ENCODE measurements at places on chromosomes 1 and 21.

GRCh38 chr1:7300893-7301663, 470.0 kb upstream of the VAMP3 start:
- no peak for DNase-seq

GRCh38 chr1:25774921-25775771, 24.8 kb upstream of the SELENON start:
- DNase-seq, result peak; percentile 85

- no peak for DNase-seq
Measured at GRCh38 chr1:44549510-44549909, 124.8 kb downstream of the TMEM53 start.

GRCh38 chr1:237913345-237913744, 22.6 kb upstream of the ZP4 start:
- DNase-seq, result no peak

DNA sequence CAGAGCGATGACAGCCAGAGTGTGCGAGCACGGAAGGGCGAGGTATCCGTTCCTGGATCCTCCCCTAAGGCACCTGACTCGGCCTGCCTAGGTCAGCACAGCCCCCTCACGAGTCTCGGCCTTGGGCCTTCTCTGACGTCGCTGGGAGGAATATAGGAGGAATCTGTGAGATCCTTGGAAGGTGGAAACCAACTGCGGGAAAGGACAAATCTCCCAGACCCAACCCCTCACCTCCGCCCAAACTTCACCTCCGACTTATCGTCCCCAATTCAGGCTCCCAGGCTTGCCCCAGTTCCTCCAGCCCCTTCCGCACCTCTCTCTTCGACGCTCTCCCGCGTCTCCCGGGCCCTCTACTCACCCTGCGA, 494 bp downstream of the APH1A start:
- peak; percentile 57 for DNase-seq

DNA sequence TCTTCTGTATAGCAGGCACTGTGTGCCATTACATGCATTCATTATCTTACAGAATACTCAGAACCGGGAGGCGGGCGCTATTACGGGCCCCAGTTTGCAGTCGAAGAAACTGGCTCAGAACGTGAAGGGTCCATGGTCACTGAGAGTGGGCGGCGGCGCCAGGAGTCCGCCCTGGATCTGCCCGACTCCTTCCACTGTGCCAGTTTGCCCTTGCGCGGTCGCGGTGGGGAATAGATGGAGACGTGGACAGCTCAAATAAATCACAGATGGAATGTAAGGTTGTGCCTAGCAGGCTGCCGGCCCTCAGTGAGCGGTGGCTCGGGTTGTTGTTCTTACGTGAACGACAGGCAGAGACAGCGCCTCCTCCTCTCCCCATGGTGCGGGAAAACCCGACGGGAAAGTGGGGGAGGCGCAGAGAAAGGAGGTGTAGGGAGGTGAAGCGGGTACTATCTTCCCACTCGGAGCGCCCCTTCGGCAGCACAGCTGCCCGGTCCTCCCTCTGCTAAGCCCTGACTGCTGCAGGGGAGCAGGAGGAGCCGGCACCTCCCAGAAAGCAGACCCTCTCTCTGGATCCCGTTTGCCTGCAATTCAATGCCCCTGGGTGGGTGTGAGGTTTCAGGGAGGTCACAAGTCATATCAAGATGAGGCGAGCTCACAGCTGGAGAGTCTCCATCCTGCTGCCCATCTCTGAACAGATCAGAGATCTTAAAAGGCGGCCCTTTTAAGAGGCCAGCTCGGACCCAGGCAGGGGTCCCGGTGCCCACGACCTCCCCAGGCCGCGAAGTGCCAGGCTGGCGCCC, 1.1 kb downstream of the COL9A2 start:
- peak; percentile 61 for DNase-seq

DNA sequence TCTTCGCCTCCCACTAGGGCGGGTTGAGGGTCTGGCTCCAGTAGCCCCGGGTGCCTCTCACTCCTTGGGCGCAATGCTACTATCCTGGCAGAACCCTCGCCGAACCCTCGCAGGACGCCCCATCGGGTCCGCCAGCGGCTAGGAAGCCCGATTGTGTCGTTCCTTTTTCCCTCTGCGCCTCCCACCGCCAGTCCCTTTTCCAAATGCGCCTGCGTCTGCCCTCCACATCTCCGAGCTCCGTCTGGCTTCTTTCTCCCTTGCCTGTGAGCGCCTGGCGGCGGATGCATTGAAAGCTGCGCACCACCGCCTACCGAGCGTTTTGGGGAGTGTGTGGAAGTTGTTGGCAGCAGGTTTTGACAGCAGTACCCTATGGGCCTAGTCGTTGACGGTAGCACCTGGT, 1.0 kb upstream of the DIRAS3 start:
- peak; percentile 52 for DNase-seq

DNA sequence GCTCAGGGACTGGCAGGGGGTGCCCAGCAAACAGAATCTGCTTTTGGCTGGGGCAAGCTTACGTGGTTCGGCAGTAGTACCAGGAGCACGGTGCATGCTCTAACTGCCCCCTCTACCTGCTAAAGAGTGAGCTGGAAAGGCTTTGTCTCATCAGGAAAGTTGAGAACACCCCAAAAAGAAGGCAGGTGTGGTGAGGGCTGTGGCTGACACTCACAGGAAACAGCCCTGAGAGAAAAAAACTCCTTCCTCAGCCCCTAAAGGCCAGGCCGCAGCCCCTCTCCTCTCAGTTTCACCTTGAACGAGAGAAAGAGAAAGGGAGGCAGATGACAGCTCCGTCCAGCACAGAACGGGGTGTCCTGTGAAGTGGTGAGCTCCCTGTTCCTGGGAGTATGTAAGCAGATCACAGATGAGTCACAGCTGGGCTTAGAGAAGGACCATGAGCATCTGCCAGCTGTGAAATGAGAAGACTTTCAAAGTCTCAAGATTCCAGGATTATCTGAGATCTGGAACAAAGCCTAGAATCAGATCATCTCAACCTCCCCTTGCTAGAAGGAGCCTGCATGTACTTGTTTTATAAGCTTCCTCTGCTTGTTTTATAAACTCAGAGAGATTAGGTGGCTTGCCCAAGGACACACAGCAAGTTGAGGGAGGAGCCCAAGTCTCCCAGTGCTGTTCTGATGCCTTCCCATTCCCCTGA, 13.4 kb downstream of the LAPTM5 start:
- no peak for DNase-seq

DNA sequence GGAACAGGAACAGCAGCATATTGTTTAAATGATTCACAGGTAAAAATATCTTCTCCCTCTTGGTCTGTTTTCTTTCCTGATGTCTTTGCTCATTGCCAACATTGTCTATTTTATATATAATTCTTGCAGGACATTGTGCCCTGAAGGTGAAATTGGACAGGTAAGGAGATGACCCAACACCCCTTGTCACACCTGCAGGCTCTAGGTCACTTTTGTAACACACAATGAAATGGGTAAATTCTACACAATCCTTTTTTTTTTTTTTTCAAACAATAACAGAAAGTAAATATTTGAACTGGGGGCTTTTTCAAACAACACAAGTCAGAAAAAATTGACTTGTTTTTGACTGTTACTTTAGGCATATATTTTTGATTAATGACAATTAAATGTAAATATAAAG, 62.9 kb upstream of the ERG start:
- DNase-seq, result no peak

- DNase-seq, result no peak
Measured at GRCh38 chr21:46648539-46648938, 13.1 kb downstream of the PRMT2 start.

DNA sequence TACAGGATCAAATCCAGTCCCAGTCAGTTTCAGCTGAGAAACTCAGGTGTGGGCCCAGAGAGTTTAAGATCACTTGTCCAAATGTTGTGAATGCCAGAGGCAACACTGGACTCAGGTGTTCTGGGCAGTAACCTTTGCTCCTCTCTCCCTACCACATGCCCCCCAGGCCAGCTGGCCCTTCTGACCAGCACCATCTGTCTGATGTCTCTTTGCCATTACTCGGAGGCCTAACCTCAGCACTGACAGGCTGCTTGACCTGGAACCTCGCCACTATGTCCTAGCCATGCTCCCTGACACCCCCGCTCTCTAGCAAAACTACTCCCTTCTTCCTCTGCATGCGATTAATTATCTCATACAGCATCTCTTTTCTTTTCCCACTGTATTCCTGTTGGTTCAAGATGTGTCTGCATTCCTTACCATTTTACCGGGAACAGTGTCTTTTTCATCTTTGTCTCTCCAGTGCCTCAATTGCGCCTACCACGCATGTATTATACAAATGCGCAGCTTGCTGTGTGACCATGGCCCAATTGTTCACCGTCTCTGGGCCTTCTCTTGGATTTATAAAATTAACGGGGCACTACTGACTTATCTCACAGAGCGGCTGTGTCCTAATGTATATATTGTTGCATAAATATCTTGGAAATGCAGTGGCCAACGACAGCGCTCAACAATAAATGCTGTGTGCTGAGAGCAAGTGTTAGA, 159.5 kb upstream of the IRF2BP2 start:
- no peak for DNase-seq

- no peak for DNase-seq
Measured at GRCh38 chr1:38179483-38179882, 132.9 kb upstream of the POU3F1 start.

GRCh38 chr1:211490821-211491415, 1.0 kb downstream of the RD3 start:
- DNase-seq, result no peak

All from Peyer's patch (tissue), 4 donors.